Fibroblast of skin of scalp (primary cell): ENCODE measurements at places on chromosomes 5 and 9.

- DNase-seq, result no peak
Observed at GRCh38 chr5:56529666-56530430, 285.5 kb upstream of the MAP3K1 start.

DNA sequence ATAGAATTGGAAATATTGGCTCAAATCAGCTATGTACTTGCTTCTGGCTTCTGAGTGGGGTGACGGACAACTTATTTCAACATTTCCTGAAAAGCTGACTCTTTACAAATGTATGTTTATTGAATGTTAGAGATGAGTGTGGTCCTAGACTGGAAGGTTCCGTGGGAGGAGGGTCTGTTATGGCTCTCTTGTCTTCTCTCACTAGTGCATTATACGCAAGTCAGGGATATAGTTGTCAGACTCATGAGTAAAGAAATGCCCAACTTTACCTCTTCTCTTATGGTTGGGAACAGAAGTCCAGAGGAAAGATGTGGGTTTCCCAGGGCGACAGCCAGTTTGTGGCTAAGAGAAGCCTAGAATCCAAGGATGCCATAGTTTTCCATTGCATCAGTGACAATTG lies 839.3 kb upstream of the WWC1 start:
- DNase-seq, result peak; percentile 87

DNA sequence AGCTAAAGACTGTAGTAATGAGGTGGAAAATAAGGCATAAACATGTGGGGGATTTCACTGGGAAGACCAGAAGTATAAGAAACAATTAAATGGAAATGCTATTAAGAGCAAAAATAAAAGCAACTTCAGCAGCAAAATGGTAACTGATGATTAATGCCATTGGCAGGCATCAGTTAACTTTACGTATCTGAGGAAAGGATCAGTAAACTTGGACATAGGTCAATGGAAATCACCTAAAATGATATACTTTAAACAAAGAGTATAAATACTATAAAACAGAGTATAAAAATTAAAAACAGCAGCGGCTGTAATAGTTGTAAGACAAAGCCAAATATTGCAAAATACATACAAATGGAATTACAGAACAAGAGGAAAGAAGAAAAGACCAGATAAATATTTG lies 992.1 kb downstream of the DNAH5 start:
- no peak for DNase-seq

DNA sequence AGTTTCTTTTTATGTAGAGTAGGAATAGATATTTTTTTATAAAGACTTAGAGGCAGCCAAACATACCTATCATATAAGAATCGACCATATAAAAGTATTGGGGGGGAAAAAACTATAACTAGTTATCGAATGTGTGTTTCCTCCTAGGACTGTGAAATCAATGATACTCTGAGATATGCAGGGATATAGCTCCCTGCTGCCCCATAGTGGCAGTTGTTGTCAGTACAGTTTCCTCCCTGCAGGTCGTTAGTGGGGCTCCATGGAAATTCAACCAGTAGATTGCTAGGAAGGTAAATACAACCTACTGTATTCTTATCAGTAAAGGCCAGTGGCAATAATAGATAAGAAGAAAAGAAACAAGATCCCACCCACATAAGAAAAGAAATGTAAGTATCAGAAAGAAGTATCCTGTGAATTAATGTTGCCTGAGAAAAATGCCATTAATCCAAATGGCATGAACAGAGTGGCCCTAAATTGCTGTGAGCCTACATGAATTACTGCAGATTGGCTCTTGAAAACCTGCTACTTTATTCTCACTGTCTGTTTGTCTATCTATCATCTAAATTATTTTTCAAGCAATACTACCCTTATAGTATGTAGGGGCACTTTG lies 136.9 kb upstream of the FBN2 start:
- DNase-seq, result peak; percentile 66

DNA sequence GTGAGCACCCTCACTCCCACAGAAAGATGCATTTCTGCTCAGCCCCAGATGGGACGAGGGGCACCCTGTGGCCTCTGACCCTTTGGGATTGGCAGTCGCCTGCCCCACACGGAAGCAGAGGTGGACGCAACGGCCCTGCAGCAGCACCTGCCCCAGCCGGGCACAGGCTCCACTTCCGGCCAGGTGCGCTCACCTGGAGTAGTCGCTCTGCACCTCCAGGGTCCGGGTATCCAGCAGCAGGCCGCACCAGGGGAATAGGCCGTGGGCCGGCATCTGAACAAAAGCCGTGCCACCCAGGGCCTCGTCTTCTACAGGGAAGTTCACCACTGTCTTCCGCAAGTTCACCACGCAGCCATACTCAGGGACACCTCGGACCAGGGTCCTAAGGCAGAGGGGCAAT lies 30.7 kb downstream of the TERT start:
- no peak for DNase-seq

- DNase-seq, result no peak
Observed at GRCh38 chr5:57304931-57305330, 131.1 kb downstream of the GPBP1 start.

- DNase-seq, result no peak
Observed at GRCh38 chr5:180047667-180048066, 23.9 kb downstream of the RNF130 start.

DNA sequence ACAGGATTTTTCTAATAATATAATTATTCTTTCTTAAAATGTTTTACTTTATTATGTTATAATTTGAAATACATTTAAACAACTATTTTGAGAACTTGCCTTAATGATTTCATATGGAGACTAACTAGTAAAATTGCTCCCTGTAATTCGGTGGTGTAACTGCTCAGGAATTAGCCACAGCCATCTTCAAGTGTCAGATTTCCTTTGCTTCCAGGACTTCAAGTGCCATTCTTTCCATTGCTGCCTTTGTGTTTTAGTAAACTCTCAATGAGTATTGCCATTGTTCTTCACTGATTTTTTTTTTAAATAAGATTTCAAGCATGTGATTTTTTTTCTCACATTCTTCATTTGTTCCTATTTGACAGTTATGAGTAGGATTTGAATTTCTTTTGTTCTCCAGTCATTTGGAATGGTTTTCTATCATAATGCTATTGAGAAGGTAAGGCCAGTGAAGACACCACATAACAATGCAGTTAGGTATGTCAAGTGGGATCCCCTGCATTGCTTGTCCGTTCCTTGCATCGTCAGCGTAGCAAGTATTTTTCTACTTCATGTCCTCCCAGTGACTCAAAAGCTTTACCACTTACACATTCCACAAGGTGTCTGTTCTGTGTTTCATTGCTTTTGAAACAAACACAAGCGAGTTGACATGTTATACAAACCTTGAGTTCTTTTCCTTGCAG lies 83.7 kb downstream of the LNPEP start:
- peak; percentile 41 for DNase-seq

GRCh38 chr9:126451316-126451885 lies 124.8 kb downstream of the MVB12B start:
- no peak for DNase-seq

DNA sequence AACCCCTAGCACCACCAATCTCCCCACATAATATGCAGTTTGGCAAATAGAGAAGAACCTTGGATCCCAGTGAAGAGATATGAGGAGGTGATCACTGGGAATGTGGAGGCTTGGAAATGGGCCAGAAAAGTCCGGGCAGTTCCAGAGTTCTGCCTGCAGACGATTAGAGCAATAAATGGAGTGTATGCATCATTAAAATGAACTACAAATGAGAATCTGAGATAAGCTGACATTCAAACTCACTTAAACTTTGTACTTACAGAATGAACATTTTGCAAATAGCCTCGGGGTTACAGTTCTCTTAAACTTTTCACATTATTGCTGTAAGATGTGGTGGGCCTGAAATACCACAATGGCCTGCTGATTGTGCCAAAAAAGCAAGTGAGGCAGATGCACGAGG lies 23.0 kb upstream of the LHFPL2 start:
- peak; percentile 33 for DNase-seq

DNA sequence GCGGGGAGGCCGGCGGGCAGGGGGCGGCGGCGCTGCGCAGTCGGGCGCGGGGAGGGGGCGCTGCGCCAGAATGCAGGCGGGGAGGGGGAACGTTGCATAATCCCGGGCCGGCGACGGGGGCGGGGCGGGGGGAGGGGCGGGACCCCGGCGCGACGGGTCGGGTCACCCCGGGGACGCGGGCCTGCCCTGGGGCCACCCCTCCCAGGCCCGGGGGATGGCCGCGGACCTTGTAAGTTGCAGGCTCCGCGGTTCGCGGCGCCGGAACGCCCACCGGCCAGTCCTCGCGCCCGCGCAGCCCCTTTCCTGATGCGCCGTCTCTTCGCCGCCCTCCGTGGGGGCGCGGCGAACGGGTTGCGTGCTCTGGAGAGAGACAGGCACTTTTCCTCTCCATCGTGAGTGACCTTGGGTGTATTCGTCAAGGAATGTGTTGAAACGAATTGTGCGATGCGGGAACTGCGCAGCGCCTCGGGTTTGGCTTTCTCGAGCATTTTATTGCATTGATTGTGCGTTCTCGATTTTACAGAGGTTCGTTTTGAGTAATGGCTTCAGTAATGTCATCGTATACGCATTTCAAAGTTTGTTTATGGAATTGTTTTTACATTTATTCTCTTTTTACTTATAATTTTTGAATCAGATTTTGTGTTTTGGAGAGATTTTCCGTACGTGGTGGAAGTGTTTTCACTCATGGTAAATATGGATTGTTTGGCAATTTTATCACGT lies 802 bp downstream of the SPIN1 start:
- DNase-seq, result peak; percentile 75

DNA sequence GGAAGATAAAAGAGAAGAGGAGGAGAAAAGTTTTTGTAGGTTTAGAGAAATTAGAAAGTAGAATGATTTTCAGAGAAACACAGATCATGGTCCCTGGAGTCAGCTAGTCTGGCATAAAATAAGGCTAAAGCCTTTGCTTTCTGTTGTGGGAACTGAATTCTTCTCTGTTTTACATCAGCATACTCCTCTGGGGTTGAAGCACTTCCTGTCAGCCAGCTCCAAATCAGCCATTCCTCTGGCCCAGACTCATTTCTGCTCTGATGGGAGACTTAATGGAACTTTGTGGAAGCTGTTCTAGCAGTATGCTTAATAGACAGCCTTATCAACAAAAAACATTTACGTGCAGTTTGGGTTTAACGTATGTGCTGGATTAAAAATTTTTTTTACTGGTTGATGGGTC lies 143.2 kb downstream of the HMHB1 start:
- DNase-seq, result peak; percentile 72

DNA sequence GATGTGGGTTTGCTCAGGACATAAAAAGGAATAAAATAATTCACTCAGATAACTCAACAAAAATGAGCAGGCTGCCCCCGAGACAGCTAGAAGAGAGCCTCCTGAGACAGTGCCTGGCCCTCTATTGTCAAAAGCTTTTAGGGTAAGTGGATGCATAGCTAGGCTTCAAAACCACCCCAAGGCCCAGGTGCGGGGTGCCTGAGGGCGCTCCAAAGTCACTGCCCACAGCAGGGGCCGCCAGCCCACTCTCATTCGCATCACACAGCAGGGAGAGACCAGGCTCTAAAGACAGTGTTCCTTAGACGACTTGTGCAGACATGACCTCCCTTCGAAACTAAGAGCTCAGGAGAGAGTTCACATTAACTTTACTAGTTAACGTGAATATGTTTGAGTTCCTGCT lies 271.5 kb downstream of the FSTL4 start:
- DNase-seq, result no peak

- DNase-seq, result peak; percentile 79
Observed at GRCh38 chr5:102778478-102778877, 23.4 kb downstream of the PAM start.

GRCh38 chr9:124045076-124045829 lies 33.7 kb downstream of the LHX2 start:
- DNase-seq, result no peak

DNA sequence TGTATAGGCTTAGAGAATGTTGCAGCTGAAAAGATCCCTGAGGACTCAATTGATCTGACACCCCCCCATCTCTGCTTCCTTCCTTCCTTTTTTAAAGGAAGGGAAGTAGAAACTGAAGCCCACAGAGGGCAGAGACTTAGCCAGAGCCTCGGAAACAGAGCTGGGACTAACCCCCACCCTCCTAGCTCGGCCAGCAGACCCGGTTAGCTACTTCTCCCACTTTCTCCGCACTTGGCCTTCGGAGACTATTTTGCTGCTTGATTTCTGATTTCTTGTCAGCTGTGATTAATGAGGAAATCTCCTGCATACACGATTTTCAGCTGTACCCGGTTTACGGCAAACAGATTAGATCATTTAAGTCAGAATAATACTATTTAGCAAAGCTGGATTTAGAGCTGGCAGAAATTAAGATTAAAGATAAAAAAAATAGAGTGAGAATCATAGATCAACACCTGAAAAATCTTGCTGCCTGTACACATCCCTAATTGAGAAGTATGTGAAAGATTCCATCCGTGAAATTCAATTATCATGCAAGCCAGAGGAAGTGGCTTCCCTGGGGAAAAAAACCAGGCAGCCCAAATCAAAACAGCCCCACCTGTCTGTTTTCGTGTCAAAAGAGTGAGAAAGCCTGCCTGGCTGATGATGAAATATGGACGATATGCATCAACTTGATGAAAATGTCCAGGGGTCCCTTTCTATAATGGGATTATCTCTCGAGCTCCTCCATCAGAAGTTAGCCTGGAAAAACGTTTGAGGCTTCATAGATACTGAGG lies 159.5 kb upstream of the SHB start:
- peak; percentile 23 for DNase-seq

DNA sequence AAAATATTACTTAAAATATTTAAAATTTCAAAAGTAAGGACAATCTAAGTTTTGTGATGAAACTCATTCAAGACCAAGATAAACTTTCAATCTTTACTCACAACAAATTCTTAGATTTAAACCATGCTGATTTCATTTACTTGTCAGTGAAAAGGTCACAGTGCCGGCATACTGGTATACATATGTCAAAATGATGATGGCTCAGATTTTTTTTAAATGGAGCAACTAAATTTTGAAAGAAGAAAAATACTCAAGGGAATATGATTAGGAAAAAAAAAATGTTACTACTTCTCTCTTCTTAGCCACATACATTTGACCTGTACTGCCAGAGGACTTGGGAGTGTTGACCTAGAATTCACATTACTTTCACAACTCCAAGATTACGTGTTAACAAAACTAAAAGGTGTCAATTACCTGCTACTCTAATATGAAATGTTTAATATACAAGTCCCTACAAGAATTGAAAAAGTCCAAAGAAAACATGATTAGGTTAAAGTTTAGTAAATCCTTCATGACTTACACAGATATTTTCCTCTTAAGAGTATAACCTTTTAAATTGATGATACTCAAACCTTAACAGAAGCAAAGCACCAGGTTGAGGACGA lies 4.6 kb downstream of the EFNA5 start:
- DNase-seq, result no peak

GRCh38 chr5:179268966-179269693 lies 76.1 kb downstream of the ADAMTS2 start:
- no peak for DNase-seq
